ENCODE measurements at places on chromosomes 5 and 9.

DNA sequence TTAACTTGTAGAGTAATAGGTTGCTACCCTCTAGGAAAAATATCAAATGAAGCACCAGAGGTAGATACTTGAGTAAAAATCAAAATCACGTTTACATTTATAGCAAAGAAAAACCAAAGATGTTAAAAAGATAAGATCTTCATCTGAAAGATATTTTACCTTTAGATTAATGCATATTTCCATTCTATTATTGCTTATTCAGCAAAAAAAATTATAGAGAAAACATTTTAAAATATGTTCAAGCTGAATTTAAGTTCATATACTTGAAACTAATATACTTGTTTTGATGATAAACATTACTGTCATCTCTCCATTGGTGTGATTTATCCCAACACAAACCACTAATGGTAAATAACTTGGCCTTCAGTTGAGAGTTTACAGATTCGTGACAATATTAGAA is 422.3 kb downstream of the CAAP1 start:
- no peak for DNase-seq

DNA sequence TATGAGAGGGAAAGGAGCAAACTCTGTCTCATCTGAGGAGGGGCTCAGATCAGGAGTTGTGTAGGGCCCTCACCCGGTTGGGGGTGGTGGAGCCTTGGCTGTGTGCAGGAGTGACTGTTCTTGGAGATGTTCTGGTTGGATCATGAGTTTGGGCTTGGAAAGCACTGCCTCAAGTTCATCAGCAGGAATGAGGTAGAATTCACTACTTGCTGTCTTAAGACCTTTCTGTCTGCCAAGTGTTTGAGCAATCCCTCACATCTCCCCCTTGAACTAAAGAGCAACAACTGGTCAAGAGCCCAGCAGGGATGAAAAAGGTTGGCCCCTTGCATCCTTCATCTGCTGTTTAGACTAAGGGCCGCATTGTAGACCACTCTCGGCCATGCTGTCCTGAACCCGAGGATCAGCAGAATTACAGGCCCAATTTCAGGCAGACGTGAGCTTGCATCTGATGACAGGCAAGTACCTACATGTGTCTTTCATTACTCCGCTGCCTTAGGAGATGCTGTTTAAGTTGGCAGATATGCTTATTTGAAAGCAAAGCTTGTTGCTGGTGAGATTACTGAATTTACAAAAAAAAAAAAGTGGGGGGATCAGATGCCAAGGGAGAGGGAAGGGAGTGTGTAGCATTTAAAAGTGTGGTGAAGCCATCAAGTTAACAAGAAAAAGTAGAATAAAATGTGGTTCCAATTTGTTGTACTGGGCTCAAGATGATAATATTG is 36.4 kb downstream of the PIK3R1 start:
- no peak for DNase-seq

DNA sequence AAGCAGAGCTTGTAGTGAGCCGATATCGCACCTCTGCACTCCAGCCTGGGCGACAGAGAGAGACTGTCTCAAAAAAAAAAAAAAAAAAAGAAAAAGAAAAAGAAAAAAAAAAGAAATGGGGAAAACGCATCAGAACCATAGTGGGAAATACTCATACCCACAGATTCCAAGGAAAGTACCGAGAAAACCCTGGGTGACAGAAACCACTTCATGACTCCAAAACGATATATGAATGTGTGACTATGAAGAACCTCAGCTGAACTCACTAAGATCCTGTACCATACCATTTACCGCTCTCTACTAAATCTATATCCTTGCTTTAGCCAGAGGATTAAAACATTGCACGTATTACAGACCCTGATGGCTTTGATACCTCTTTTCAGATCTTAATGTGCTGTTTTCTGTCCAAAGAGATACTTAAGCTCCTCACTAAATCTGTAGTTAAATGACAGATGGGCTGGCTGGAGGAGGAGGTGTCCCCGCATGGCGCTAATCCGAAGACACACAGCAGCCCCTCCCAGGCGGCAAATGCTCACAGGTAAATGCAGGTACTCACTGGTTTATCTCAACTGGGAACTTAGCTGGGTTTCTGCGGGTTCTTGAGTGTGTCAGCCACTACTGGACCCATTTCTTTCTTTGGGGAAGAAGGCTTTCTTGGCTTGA is 2.8 kb downstream of the LPCAT1 start:
- no peak for DNase-seq

DNA sequence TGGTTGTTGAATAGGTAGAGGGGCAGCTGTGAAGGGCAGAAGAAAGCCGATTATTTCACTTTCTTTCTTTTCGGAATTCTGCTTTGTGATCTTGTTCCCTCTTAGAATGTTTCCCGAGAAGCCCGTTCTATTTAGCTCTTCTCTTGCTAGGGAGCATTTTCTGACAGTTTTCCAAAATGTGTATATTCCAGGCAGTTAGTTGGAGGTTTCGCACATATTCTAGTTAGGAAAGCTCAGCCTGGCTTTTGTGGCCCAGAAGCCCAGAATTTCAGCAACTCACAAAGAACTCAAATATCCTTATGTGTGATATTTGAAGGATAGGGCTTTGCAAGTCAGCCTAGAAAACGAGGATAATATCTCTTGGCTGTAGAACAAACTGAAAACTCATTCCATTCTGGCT is 461.0 kb upstream of the C9orf72 start:
- no peak for DNase-seq

- DNase-seq: no peak
These were observed 185.0 kb downstream of the GLIS3 start for GRCh38 chr9:4114569-4115505.

DNA sequence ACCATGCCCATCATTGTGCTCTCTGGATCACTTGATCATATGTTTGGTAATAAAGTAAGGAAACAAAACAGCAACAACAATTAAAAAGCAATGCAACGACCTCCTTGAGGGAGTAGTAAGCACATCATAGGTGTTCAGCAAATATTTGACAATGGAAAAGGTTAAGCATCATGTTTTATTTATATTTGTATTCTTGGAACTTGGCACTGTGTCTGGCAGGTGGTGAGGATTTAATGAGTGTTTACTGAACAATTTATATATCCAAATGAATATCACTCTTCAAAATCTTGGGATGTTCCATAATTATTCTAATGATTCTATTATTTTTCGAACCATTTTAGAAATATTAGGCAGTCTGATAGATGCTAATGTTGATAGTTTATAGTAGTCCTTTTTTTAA is 6.2 kb downstream of the PIP5K1B start:
- DNase-seq: no peak

GRCh38 chr9:70257991-70258691 is 637 bp upstream of the SMC5 start:
- peak; percentile 39 for DNase-seq

- DNase-seq: no peak
These were observed 463.6 kb downstream of the TAF11L14 start for GRCh38 chr5:18097817-18098216.
